Fibroblast of villous mesenchyme (primary cell): ENCODE measurements at places on chromosomes 11 and 22.

- DNase-seq = no peak
Measured at GRCh38 chr11:105863523-105863922, 158.5 kb downstream of the MSANTD4 start.

GRCh38 chr22:28604966-28605761, 74.5 kb downstream of the TTC28 start:
- no peak for DNase-seq

DNA sequence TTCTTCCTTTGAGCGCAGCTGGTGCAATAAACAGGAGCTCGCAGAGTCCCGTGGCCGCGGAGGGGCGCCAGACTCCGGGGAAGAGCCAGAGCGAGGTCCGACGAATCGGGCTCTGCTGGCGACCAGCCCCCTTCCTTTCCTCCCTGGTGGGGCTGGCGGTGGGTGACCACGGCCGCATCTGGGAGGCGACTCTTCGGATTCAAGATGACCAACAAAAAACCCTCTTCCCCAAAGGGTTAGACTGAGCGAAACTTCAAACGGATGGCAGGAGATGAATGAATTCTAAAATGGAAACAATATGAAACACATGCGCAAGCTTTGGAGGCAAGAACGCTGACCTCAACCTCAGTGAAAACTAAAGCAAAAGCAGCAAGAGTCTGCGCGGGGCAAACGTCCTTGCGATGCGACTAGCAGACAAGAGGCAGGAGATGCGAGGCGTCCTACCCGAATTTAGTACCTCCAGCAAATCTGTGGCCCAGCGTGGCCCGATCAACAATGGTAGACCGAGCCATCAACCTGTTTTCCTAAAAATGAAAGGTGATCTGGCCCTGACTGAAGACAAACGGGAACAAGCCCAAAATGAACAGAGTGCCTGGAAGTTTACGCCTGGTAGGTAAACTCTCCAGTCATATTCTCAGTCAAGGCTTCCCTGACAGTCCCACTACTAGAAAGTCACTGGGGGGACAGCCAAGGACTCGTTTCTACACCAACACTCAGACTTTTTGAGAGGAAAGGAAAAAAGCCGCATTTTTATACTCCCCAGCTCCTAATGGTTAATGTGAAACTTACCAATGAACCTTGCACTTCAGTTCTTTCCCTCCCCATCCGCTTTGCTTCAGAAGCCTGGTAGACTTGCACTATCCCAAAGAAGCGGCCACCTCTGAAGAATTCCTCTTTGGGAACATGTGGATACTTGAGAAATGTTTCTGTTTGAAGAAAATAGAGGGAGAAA, 11.6 kb downstream of the MMP3 start:
- DNase-seq = peak; percentile 60

GRCh38 chr11:94880216-94880615, 93.1 kb downstream of the CWC15 start:
- no peak for DNase-seq

DNA sequence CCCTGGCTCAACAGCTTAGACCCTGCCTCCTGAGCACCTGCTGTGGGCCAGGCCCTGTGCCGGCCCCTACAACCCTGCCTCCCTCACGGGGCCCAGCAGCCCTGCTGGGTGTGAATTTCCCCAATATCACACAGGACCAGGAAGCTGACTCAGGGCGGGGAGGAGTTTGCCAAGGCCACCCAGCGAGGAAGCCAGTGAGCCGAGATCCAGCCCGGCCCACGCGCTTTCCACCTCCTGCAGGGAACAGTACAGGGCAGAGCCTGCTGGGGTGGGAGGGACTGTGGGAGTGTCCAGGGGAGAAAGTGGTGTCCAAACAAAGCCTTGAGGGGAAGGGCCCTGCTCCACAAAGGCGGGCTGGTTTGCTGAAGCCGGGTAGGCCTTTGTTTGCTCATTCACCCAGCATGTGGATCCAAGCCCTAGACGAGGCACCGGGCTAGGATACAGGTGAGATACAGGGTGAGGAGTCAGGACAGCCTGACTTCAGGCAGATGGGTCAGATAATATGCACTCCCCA, 26.8 kb downstream of the RPL3 start:
- DNase-seq = peak; percentile 91
